ENCODE measurements at places on chromosomes 4 and X.

GRCh38 chr4:110003401-110004187, 90.9 kb downstream of the EGF start:
- DNase-seq = no peak

- DNase-seq = no peak
Measured at GRCh38 chr4:2939383-2940243, 23.6 kb downstream of the NOP14 start.

DNA sequence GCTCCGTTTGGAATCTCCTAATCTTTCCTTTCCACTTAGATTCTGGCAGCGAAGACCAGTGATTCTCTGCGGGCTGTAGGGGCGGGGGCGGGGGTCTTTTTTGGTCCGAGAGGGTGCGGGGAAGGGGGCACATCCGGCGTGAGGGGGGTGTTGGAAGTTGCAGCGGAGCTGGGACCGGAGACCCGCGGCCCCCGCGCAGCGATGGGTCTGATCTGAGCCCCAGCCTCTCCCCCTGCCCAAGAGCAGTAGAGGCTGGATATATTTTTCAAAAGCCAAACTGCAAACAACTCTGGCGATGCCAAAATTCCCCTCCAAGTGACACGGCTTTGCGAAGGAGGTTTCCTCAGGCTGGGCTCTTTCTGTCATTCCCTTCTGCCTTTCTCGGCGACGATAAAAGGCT, 355 bp downstream of the GRID2 start:
- DNase-seq = no peak

GRCh38 chr4:185587427-185588161, 52.3 kb upstream of the PDLIM3 start:
- peak; percentile 81 for DNase-seq

DNA sequence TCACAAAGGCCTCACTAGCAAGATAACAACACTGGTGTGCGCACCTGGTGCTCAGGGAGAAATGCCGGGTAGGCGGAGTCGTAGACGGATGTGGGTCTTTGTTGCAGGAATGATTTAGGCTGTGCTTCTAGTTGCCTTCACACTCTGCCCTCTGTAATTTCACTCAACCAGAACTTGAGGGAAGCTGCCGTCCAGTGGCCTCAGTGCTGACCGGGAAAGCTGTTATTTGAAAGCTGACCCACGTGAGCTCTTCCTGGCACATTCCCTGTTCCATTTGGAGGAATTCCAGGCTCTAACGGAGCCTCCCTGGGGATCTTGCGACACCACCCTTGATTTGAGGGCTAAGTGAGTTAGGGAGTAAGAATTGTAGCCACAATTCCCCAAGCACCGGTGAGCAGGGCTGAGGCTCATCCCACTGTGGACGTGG, 15.9 kb downstream of the SH3TC1 start:
- no peak for DNase-seq

- DNase-seq = no peak
Measured at GRCh38 chr4:76435528-76436319, 695 bp downstream of the SHROOM3 start.
